ENCODE measurements at places on chromosomes 4 and X.

DNA sequence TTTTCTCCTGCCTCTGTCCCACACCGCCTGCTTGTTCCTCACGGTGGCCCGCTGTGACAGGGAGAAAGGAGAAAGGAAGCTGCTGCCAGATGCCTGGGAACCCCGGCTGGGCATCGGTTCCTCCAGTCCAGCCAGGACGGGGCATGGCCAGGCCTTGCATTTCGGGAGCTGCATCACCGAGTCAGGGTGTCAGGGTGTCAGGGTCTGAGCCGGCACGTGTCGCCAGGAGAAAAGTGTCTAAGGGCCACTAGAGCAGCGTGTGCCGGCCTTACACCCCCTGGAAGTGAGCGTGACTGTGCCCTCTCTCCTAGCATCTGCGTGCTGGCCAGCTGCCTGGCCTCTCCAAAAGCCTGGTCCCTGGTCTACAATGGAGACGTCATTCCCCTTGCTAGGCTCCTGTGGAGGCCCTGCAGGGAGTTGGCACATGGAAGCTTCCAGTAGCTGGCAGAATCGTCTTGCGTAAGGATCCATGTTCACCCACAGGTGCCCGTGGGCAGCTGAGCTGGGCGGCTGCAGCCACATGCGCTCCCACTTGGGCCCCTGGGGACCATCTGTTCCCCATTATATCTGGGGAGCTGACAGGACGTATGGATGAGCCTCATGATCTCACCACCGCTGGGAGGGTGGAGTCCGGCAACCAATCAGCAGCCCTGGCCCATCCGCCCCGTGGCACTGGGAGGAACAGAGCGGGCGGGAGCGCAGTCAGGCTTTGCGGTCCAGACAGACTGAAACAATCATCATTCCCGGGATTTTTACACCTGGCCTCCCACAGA is 39.9 kb upstream of the HMX1 start:
- DNase-seq: no peak

DNA sequence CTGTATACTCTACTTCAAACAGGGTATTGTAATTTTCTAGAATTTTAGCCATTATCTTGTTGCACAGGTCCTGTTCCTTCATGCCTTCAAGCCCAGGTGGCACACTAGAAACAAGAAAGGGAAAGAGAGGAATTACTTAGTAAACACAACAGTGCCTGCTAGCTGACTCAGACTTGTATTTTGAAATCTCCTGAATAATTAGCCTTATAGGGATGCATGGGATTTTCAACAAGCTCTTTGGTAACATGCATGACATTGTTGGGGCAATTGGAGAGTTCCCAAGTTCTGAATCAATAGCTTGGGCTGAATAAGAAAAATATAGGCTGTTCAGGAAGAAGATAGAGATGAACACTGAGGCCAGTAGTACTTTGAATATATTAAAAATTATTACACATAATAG is 118.8 kb downstream of the FAM13A start:
- DNase-seq: no peak

- no peak for DNase-seq
Observed at GRCh38 chr4:91758487-91758886, 545.3 kb upstream of the GRID2 start.

GRCh38 chr4:184885602-184886001 is 59.8 kb upstream of the ACSL1 start:
- no peak for DNase-seq

DNA sequence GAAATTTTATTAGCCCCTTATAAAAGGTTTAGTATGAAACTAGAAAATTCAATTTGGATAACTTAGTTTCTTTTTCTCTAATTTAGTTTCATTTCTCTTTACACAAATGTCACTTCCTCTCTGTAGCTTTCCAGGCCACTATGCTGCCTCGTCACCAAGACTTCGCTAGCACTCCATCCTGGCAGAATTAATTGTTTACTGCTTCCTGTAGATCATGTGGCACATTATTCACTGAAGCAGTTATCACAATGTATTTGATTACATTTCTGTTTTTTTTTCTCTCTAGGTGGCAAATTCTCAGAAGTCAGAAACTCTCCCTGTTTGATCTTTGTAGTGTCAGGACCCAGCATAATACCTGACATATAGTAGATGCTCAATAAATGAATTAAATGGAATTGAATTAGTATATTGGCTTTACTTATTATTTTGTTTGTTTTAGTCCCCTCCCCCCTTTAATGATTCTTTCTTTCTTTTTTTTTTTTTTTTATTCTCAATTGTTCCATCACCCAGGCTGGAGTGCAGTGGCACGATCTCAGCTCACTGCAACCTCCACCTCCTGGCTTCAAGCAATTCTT is 9.3 kb upstream of the SAT1 start:
- DNase-seq: no peak

DNA sequence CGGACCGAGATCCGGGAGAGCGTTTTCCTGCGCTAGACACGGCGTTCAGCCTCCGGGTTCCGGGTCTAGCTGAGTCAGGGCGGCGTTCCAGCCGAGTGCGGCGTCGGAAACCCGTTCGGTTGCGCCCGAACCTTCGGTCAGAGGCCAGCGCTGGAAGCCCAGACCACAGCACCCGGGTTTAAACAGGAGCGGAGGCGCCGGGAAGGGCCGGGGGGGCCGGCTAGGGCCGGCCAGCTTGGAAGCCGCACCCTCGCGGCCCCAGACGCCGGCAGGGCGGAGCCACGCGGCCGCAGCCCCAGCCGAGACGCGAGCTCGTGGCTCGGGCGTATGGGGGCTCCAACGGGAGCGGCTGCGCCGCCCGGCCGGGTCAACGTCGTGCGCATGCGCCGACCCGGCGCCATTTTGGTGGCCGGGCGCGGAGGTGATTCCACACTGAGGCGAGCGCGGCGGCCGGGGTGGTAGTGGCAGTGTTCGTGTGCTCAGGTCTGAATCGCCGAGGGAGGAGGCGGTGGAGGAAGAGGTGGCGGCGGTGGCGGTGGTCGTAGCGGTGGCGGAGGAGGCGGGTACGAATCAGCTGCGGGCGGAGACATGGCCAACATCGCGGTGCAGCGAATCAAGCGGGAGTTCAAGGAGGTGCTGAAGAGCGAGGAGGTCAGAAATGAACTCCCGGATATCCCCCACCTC is at the start of gene UBE2K:
Gene UBE2K, plus strand, starts transcription at position 397 of the 684 bp plus-strand sequence. Its CDS starts 192 bp downstream, at position 589.
- DNase-seq: peak; percentile 94

DNA sequence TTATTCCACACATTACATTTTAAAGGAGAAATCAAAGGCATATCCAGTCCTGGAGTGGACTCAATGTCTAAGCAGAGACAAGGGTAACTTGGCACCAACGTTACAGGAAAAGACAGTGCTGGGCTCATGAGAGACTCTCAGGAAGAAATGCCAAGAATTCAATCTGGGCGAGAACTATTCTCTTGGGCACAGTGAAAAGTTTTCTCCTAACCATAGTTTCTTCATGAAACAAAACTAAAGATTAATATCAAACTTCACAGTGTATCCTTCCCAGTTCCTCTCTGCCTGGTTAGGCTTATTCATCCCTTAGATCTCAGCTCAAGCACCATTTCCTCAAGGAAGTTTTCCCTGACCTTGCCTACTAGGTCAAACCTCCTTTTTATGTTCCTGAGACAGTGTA is 109.4 kb upstream of the TLL1 start:
- DNase-seq: no peak

DNA sequence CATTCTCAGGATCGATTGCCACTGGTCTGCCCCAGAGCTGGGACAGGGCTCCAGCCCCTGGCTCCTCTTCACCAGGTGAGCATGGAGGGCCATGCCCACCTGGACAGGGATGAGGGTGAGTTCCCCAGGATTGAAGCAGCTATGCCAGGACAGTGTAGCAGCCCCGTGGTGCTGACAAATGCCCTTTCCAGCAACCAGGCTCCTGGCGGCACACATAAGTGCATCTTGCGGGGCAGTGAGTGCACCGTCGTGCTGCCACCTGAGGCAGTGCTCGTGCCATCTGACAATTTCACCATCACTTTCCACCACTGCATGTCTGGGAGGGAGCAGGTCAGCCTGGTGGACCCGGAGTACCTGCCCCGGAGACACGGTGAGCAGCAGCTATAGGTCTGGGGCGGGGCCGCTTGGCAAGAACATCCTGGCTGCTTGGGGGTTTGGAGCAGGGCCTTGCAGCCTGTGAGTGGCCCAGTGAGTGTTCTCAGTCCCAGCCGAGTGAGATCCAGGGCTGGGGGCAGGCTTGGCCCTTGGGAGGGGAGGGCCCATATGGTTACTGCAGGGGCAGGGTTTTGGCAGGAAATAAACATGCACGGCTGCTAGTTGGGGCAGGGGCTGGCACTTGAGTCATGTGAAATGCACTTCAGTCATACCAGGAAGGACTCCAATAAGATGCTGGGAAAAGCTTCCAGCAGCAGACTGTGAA is 6.1 kb downstream of the IL9R start:
- no peak for DNase-seq

All from stimulated activated naive CD8-positive, alpha-beta T cell treated with anti-CD3 and anti-CD28 coated beads, Interleukin-15, Interleukin-2, amounts not matched to agents 100 U/mL and 50 U/mL, for 24 hours (primary cell).